ENCODE measurements at places on chromosomes 12 and 14.

- DNase-seq, result no peak
Measured at GRCh38 chr12:54624315-54625279, 10.1 kb downstream of the LACRT start.

DNA sequence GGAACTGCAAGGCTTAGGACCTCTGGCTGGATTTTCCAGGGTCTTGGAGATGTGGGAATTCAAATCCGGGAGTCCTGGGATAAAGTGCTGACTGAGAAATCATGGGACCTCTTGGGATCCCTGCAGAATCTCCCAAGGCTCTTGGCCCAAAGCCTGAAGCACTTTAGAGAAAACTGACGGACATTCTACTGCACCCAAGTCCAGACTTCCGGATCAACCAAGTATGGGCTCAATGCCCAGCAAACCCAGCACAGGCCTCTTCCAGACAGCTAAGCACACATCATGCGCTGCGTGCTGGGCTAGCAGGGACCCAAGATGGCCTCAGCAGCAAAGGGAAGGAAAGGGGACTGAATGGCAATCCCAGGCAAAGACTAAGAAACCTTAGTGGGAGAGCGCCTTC, 85.0 kb downstream of the ACTN1 start:
- DNase-seq, result no peak

GRCh38 chr14:69865701-69866365, 13.4 kb upstream of the SMOC1 start:
- no peak for DNase-seq

DNA sequence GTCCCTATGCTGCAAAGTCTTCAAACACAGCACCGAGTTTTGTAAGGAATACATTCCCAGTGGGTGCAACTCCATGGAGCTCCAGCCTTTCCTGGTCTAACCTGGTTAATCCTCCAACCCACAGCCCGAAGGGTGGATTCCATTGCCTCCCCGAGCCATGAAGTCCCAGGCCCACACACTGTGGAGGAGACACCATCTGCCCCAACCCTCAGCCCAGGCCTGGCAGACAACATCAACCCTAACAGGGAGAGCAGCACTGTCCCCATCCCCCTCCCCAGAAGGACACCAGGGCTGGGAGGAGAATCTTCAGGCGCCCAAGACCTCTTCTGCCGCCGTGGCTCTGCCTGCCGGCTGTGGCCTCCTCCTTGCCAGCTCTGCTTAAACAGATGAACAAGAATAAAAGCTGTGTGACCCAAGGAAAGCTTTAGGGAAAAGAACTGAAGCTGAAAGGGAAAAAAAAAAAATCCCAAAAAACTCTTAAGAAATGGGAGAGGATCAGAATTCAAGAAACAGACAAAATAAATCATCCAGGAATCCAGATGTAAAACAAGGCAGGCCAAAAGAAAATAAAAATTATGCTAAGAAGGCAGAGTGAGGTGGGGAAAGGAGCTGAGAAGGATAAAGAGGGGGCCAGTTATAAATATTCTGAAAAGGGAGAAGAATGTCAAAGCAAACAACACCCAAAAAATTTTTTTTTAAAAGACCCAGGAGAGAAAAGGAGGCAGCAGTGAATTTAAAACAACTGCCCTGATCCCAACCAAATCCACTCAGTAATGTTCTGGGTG, 16.0 kb upstream of the ZFP36L1 start:
- no peak for DNase-seq

- DNase-seq, result no peak
Measured at GRCh38 chr14:77615361-77616132, 890 bp downstream of the SPTLC2 start.

GRCh38 chr14:91149462-91149861, 35.6 kb downstream of the DGLUCY start:
- no peak for DNase-seq

DNA sequence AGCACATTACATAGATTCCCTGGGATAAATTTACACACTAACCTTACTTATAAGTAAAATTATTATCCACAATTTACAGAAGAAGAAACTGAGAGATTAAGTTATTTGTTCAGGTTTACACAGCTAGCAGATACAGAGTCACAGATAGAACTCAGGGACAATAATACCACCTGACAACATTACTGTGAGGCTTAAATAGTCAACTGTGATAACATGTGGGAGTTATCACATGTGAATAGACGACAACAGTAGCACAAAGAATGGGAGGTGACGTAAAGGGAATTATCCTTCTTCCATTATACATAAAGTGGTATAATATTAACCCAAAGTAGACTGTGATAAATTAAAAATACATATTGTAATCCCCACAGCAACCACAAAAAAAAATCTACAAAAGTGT, 6.2 kb upstream of the SPIC start:
- no peak for DNase-seq

- no peak for DNase-seq
Measured at GRCh38 chr14:94659901-94660300, 47.7 kb downstream of the SERPINA3 start.

DNA sequence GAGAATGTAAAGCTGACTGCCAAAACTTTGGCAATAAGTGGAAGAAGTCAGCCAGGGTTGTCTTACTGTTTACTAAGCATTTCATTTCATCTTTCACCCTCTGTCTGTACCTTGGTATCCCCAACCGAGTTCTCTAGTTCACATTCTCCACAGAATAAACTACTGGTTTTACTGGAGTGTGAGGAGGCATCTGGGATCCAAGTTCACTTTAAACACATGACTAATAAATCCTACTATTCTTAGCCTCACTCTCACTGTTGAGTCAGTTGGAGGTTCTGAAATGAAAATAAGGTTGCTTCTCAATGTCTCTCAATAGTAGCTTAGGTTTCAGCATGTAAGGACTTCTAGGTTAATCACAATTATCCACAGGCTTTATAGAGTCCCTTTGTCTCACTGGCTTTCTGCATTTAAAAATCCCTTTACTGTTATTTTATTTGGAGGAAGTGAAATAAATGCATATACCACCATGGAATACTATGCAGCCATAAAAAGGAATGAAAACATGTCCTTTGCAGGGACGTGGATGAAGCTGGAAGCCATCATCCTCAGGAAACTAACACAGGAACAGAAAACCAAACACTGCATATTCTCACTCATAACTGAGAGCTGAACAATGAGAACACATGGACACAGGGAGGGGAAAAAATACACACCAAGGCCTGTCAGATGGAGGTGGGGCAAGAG, 95.8 kb downstream of the EPS8 start:
- no peak for DNase-seq

DNA sequence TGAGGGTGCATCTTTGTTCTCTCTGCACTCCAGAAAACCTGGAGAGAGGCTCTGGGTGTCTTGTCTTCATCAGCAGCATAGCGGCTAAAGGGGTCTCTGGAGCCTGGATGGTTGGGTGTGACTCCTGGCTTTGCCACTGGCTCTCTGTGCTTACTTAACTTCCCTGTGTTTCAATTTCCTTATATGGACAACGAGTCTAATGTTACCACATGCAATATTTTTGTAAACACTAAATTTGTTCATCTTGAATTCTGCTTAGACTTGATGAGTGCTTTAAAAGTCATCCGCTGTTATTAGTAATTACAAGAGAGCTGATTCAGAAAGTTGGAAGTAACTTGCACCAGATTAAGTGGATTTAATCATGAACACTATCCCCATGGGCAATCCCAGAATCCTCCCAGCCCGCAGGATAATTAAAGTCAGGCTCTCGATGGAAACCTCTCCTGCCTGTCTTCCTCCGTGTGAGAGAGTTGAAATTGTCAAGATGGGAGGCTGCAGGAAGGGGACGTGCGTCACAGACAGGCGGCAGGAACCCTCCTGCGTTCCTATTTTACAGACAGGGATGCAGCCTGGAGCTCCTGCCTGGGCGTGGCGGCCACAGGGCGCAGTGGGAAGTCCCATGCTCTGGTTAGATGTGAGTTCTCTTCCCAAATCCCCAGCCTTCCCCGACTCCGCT, 201.2 kb downstream of the TTC8 start:
- no peak for DNase-seq

DNA sequence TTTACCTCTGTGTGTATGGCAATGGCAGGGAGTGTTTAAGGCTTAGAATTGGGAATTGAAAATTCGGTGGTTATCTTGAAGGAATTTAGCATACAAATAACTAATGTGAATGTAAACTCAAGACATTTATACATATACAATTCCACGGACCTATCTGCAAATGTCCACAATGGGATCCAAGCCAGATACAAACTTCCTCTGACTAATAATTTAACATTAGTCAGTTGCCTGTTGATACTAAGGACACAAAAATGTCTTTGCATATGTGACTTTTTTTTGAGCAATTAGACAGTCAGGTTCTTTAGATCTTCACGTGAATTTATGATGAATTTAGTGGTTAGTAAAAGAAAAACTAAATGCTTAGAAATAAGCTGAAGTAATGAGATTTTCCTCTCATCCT, 40.5 kb downstream of the ESR2 start:
- DNase-seq, result no peak

GRCh38 chr12:106647793-106648514, 65.2 kb downstream of the RFX4 start:
- no peak for DNase-seq

DNA sequence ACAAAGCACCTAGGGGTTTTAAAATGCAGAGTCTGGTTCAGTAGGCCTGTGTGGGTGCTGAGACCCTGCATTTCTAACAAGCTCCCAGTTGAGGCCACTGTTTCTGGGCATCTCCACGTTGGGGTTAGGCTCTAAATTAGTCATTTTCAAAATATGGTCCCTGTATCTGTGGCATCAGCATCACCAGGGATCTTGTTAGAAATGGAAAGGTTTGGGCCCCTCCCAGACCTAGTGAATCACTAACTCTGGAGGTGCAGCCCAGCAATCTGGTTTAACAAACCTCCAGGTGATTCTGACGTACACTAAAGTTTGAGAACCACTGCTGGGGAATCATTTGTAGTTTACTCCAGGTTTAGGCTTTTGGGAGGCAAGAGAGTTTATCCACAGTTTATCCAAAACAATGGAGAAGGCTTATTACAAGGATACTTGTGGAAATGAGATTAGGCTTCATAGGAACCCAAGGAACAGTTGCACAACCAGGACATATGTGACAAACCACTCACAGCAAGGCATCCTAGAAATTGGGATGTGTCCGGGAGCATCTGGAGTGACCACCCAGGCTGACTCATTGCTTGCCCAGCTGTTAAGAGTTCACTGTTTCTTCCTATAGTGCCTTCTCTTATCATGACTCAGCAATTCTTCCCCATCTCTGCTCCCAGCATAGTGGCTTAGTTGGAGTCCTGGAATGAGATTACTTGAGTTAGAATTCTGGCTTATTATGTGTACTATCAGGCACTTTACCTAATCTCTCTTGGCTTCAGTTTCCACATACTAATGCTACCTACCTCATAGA, 71.6 kb upstream of the STXBP6 start:
- DNase-seq, result no peak

GRCh38 chr14:71317385-71318096, 410.3 kb downstream of the PCNX1 start:
- DNase-seq, result no peak

DNA sequence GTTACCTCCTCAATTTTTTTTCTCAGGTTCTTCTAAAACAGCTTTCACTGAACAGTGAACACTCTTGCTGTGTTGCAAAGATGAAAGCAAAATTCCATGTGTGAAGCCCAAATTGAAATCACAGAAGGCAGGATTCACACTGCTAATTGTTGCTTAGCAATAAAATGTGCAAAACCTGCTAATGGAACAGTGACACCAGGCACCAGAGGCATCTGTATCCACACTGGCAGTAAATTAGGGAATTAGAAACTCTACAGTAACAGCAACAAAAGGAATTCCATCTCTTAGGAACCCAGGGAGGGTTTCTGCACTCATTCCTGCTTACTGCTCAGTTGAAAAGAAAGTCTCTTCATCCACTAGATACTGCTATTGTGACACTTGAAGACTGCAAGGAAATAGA, 202.3 kb downstream of the GXYLT1 start:
- no peak for DNase-seq

DNA sequence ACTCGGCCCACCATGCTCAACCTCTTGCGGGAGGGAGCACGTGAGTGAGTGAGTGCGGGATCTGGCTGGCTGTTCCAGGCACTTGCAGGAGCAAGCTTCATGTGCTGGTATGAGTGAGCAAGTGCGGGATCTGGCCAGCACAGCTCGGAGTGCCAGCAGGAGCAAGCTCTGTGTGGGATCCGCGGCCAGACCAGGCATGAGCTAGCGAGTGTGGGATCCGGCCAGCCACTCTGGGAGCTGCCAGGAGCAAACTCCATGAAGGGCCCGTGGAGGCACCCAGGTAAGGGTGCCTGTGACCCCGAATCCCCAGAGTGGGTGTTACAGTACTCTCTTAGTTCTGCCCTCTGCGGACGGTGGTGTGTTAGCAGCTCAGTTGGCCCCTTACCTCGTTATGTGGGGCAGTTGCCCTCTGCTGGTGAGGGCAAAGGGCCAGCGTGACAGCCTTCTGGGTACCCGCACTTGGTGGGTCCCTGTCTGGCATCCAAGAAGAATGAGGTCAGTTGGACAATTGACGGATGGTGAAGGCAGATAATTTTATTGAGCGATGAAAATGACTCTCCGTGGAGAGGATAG, 38.3 kb downstream of the RAD51B start:
- no peak for DNase-seq

GRCh38 chr14:76827696-76828296, 1.6 kb downstream of the LRRC74A start:
- DNase-seq, result no peak

GRCh38 chr14:90087433-90087832, 25.6 kb downstream of the KCNK13 start:
- no peak for DNase-seq

DNA sequence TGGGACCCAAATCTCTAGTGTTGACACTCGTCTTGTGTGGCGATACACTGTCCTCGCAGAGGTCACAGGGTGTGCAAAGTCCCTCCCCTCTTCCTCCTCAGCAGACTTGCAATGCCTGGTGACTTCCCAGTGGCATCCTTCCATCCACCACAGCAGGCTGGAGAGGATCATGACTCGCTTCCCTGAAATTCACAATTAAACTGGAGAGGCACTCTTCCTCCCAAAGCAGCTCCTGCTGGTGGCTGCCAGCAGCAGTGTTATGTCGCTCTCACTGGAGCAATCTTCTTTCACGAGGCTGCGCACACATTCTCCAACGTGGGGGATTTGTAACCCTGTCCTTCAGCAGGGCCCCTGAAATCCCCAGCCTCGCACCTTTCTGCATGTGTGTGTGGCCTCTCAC, 145.2 kb upstream of the TMCC3 start:
- no peak for DNase-seq

DNA sequence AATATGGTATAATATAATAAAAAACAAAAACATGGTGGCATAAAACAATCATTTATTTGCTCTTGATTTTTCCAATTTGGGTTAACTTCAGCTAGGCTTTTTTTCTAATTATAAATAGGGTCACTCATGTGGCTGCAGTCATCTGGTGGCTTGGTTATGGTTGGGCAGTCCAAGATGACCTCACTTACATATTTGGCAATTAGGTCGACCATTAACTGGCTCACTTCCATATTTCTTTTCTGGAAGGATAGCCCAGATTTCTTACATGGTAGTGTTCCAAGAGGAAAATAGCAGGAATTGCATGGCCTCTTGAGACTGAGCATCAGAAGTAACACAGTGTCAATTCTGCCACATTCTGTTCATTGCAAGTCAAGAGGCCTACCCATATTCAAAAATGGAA, 153.4 kb downstream of the FUT8 start:
- DNase-seq, result no peak

GRCh38 chr14:53955229-53955556, 1.4 kb downstream of the BMP4 start:
- DNase-seq, result no peak

- DNase-seq, result no peak
Measured at GRCh38 chr12:95637010-95637409, 85.7 kb upstream of the USP44 start.

All from naive thymus-derived CD8-positive, alpha-beta T cell (primary cell).